ENCODE measurements at places on chromosomes 7 and 10. TPM values are rescaled to one million over a fixed set of nuclear protein-coding genes. Genes with fewer than 3 reads are reported as not detected.

The HABP2 gene
- polyA plus RNA-seq: not detected

The PRKCQ gene
- polyA plus RNA-seq: 2.2 TPM

The HOXA6 gene
- polyA plus RNA-seq: not detected

The FEZF1 gene
- polyA plus RNA-seq: not detected

The NUB1 gene
- polyA plus RNA-seq: 56.7 TPM

The DYNC1I1 gene
- polyA plus RNA-seq: 92.1 TPM

The FOXI2 gene
- polyA plus RNA-seq: not detected

The ZNF365 gene
- polyA plus RNA-seq: 21.0 TPM

The SPDYE3 gene
- polyA plus RNA-seq: 1.0 TPM

The CDK14 gene
- polyA plus RNA-seq: 98.2 TPM

The RAB19 gene
- polyA plus RNA-seq: not detected

The ECHDC3 gene
- polyA plus RNA-seq: not detected

The HOXA9 gene
- not detected for polyA plus RNA-seq

The PARD3 gene
- 1.0 TPM for polyA plus RNA-seq

The TAS2R5 gene
- polyA plus RNA-seq: not detected

The ABCB4 gene
- polyA plus RNA-seq: not detected

The ADAM12 gene
- polyA plus RNA-seq: 1.7 TPM

The LRMDA gene
- polyA plus RNA-seq: 4.1 TPM

The NYAP1 gene
- polyA plus RNA-seq: not detected

The EBLN1 gene
- polyA plus RNA-seq: not detected

The CHAT gene
- polyA plus RNA-seq: not detected

The FOXP2 gene
- polyA plus RNA-seq: 24.4 TPM

The HTR5A gene
- 79.7 TPM for polyA plus RNA-seq

The EZH2 gene
- not detected for polyA plus RNA-seq

The SVOPL gene
- polyA plus RNA-seq: not detected

The LBX1 gene
- polyA plus RNA-seq: not detected

The CDC14C gene
- polyA plus RNA-seq: not detected

The IDI2 gene
- polyA plus RNA-seq: not detected

The PNLIPRP1 gene
- not detected for polyA plus RNA-seq

Measured in Purkinje cell (primary cell).